T-helper 2 cell (primary cell): ENCODE measurements at places on chromosomes 3 and 15.
A peak's percentile ranks its signal among the peaks of the same experiment; 100 is the strongest.

DNA sequence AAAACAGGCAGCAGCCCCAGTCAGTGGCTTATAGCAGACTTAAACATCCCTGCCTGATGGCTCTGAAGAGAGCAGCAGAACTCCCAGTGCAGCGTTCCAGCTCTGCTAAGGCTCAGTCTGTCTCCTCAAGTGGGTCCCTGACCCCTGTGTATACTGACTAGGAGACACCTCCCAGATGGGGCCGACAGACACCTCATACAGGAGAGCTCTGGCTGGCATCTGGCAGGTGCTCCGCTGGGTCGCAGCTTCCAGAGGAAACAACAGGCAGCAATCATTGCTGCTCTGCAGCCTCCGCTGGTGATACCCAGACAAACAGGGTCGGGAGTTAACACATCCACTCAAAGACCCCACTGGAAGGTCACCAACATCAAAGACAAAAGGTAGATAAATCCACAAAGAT, 93.5 kb downstream of the RFX7 start:
- no peak for DNase-seq

GRCh38 chr15:85048430-85048829, 66.8 kb downstream of the PDE8A start:
- no peak for DNase-seq

DNA sequence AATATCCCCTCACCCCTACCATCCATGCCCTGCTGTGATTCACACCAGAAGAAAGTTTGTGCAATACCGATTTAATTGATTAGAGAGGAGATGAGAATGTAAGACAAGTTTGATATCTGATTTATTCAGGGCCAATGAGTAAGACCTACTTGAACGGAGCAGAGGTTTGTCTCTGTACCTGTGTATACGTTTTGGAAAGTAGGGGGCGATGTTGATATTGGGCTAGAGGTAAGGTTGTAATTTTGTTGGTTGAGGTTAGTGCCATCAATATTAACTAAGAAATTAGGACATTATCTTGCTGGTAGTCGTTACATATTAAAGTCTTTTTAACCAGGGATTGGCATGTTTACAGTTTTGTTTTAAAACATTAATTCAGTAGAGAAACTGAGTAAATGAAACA, 20.5 kb downstream of the EAF2 start:
- DNase-seq: peak; percentile 52

DNA sequence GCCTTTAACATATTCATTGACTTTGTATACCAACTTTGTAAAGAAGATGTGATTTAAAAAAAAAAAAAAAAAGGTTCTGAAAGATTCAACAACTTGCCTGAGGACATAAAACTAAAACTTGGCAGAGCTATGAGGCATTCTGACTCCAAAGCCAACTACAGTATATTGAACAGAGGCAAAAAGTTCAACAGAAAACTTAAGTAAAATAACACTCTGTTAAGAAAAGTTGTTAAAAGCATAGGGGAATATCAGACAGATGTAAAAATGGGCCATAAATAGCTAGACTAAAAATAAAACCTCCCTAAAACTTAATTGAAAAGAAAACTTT, 23.4 kb downstream of the GOLIM4 start:
- DNase-seq: no peak

DNA sequence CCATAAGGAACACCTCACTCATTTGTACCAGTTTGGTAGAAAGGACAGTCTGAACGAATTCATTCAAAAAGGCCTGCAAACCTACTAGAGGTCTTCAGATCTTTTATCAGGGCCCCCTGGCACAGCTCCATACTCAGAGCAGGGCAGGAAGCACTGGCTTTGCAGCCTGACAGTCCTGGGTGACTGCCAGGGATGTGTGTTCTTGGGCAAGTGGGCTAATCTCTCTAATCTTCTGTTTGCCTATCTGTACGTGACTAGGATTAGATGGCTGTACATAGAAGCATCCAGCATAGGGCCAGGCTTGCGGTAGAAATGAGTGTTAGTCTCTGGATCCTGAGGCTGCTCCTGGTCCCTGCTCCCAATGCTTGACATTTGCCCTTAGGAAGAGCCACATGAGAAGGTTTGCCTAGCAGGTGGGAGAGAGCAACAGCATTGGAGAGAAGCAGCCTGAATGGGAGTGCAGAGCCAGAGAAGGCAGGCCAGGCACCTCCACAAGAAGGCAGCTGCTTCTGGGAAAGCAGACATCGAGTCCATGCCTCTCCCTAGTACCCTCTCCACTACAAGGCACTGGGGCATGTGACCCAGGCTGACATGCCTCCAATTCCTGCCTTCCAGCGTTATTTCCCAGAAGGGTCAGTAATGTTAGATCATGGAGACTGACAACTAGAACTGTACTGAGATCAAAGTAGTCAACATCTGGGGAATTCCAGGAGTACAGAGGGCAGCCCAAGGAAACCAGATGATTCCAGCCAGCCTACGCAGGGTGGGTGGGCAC, 1.0 kb upstream of the CXCR6 start:
- no peak for DNase-seq

- no peak for DNase-seq
Measured at GRCh38 chr3:54660714-54661132, 267.1 kb downstream of the LRTM1 start.

GRCh38 chr3:23198801-23199200, 4.3 kb upstream of the UBE2E2 start:
- no peak for DNase-seq

DNA sequence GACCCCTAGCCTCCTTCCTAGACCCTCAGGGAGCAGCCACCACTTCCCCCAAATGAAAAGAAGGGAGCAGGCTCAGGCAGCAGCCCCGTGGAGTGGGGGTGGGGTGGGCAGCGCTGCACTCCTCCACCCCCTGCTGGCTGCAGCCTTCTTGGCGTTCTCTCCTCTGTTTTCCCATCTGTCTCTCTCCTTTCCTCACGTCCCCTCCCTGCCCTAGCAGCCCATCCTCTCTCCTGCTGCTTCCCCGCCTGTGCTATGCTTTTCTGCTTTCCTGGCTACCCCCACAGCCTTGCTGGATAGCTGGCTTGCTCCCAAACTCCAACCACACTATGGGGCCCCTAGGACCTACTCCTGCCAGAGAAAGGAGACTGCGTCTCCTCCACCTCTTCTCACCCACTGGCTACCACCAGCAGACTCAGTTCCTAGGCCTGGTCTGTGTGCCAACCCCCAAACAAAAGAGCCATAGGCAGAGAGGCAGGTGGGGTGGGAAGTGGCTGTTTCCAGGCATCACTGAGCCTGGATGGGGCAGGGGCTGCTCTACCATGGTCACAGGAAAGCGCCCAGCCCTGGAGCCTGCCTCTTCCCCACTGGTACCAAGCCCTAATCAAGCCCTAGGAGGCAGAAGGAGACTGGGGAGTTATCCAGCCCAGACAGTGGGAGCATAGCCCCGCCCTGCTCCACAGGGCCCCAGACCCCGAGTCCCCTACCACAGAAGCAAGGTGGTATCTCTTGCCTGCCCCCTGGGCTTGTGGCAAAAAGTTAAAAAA, 3.4 kb upstream of the DISP2 start:
- no peak for DNase-seq

- no peak for DNase-seq
Measured at GRCh38 chr15:35090104-35090807, 5.2 kb upstream of the NANOGP8 start.

- no peak for DNase-seq
Measured at GRCh38 chr3:114293838-114294535, at the start of gene TIGIT. Gene TIGIT (plus strand): TSS chr3:114294028. CDS start chr3:114294062, 34 bp downstream.

DNA sequence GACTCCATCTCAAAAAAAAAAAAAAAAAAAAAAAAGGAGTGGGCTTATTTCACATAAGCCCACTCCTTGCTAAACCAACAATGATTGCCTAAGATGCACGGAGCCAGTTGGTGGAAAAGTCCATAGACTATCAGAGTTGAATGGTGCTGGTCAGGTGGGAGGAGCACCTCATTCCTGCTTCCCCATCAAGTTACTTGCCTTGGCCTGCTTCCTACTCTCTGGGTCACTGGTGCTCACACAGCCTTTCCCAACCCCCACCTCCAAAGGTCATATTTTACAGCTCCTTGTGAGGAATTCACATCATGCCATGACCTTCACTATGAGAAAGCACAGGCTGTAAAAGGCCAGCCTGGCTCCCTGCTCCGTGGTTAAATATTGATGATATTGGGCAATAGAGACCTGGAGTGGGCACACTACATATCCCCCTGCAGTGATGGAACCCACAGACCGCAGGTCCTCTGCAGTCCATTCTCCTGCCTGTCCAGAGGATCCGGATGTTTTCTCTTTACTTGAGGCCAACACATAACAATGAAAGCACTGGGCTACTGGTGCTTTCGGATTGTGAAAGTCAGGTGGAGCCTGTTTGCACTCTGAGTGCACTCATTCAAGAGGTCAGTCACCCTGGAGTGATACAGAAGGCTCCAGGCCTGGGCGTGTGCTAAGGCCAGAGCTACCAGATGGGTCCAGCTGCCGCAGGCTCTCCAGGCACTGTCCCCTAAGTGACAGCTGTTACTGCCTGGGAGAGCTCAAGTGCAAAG, at the start of gene SLC51B:
Gene SLC51B (plus strand): TSS at position 664 of the 758 bp plus-strand sequence. CDS start 4,618 bp downstream, outside the sequence.
- DNase-seq: no peak

- DNase-seq: no peak
Measured at GRCh38 chr3:79436387-79436786, 331.4 kb downstream of the ROBO1 start.

DNA sequence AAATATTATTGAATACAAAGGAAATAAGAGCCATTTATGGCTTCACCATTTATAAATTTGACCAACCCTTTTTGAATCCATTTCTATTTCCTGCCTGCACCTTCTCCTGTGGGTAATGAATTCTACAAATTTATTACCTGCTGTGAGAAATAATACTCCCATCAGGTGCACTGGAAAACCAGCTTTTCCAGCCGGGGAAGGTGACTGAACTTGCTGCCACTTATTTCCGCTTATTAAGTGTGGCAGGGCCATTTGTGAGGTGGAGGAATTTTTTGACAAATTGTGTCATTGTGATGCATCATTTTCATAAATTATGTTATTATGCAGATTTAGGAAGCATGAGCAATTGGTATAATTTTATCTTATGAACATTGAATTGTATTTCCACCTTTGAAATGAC, 151.1 kb downstream of the SQOR start:
- no peak for DNase-seq

DNA sequence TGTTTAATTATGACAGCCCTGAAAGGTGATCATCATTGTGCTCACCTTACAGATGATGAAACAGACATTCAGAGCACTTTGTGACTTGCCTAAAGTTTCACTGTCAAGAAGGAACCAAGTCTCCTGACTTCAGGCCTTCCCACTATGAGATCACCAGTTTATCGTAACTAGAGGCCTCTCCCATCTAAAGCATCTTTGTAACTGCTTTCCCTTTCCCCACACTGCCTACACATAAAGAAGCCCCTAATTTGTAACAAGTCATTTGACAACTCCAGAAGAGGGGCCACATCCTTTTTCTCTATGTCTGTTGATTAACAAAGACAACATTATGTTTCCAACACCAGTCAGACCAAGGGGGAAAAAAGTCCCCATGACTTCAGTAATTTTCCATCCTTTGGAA, 1.1 kb downstream of the KLHL6 start:
- DNase-seq: no peak

DNA sequence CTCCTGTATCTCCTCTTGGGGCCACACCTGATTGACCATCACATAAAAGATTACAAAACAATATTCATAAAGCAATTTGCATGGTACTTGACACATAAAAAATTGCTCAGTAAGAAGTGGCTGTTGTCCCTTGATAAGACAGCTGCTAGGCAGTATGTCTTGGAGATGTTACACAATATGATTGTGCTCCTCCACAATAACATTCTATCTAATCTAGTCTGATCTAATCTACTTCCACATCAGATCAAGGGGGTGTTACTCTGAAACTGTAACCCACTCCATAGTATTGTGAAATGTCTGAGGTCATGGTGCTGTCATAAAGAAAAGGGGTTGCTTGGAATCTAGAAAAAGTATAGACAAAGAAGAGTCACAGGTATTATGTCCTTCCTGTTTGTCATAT, 23.4 kb upstream of the AQP9 start:
- DNase-seq: no peak

DNA sequence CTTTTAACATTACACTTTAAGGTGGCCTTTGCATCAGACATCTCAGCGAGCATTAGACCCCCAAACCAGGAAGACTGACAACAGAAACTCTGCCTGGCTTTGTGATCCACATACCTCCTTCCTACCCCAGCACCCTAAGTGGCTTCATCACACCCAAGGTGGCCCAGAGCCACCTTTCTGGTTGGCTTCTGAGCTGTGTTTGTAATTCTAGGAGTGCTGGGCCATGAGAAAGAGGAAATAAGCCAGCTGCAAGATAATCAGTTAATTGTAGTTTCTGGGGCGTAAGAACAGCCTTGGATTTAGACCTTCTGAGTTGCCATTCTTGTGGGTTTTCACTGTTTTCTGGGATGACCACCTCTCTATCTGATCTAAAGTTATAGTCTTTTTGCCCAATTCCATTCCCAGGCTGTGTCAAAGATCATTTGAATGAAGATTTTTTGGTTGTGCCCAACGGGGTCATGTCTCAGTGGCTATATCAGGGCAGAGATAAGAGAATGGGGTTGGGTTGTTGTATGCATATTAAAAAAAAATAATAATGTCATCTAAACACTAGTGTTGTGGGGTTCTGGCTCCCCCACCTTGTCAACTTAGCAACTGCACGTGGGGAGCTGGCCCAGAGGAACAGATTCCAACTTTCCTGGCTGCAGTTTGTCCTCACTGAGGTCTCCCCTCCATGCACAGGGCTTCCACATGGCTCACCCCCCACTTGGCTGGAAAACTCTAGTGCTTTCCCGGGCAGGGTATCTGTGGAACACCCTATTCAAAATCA, 234.8 kb upstream of the WNT5A start:
- DNase-seq: no peak

GRCh38 chr15:55800216-55800615, 57.3 kb upstream of the PRTG start:
- DNase-seq: no peak

DNA sequence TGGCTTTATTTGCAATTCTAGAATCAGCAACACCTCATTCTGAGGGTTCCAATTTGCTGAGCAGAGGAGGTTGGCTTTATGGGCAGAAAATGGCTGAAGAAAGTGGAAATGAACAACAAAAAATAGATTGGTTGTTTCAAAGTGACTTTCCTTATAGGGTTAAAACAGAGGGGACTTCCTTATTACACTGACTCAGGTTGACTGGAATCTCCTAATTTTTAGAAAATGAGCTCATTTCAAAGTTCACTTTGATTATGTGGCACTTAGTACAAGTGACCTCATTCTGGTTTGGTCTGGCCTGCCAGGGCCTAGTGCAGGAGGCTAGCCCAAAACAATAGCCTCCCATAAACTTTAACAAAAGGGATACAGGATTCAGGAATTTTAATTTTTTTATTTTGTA, 41.4 kb downstream of the NFKBIZ start:
- no peak for DNase-seq

GRCh38 chr3:74624301-74624700, 9.8 kb upstream of the CNTN3 start:
- no peak for DNase-seq

- peak; percentile 29 for DNase-seq
Measured at GRCh38 chr3:149245738-149246451, 24.3 kb upstream of the CP start.

GRCh38 chr3:101202640-101203039, 117.7 kb downstream of the IMPG2 start:
- DNase-seq: no peak

DNA sequence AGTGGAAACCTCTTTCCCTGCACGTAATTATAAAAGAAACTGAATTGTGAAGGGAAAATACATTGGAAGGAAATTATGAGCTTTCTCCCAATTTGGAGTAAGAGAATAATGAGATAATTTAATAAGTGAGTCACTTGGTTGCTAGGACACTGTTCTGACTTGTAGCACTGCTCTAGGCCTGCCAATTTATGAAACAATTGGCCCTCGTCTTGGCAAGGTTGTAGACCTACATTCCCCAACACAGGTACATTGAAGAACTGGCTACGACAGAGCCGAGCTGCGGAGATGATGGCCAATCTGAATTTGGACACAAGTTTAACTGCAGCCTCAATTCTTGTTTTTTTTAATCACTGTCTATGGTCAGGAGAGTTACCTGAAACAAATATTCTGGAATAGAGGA, 674.1 kb downstream of the MECOM start:
- no peak for DNase-seq
